ENCODE measurements at places on chromosomes 12 and 14.

- DNase-seq = no peak
These were observed 83.2 kb upstream of the SSTR1 start for GRCh38 chr14:38124506-38124905.

DNA sequence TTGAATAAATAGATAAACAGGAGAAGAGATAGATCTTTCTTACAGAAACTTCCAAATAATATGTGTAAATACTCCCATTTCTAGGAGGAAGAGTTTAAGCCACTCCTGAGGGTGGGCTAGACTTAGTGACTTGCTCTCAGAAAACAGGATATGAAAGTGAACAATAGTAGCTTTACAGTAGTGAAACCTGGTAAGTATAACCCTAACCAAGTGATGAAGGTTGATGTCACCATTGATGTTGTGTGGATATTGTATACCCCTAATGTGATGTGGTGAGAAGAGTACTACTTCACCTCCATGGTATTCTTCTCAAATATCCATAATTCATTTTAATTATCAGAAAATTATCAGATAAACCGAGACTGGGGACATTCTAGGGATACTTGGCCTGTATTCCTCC lies 20.9 kb downstream of the AKAP6 start:
- DNase-seq = no peak

DNA sequence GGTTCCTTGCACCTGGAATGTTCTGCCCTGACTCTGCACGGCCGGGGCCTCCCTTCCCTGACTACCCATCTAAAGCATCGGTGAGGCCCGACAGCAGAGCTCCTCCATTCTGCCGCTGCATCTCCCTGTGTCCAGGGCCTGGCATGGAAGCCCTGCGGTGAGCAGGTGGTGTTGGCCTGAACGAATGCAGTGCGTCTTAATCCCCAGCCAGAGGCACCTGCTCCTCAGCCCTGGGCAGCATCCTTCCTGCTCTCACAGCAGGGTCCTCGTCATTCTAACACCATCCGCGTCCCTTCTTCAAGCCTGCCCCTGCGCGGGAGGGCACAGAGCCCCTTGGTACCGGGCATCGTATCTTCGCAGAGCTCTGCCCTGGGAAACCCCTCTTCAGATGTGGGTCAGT lies 15.4 kb downstream of the BEGAIN start:
- DNase-seq = no peak

- no peak for DNase-seq
These were observed 979.8 kb downstream of the VRK1 start for GRCh38 chr14:97776890-97777558.

GRCh38 chr12:17666641-17667324 lies 423.2 kb downstream of the RERGL start:
- no peak for DNase-seq

- no peak for DNase-seq
These were observed 1.5 kb downstream of the BLOC1S1 start for GRCh38 chr12:55717011-55718007.

DNA sequence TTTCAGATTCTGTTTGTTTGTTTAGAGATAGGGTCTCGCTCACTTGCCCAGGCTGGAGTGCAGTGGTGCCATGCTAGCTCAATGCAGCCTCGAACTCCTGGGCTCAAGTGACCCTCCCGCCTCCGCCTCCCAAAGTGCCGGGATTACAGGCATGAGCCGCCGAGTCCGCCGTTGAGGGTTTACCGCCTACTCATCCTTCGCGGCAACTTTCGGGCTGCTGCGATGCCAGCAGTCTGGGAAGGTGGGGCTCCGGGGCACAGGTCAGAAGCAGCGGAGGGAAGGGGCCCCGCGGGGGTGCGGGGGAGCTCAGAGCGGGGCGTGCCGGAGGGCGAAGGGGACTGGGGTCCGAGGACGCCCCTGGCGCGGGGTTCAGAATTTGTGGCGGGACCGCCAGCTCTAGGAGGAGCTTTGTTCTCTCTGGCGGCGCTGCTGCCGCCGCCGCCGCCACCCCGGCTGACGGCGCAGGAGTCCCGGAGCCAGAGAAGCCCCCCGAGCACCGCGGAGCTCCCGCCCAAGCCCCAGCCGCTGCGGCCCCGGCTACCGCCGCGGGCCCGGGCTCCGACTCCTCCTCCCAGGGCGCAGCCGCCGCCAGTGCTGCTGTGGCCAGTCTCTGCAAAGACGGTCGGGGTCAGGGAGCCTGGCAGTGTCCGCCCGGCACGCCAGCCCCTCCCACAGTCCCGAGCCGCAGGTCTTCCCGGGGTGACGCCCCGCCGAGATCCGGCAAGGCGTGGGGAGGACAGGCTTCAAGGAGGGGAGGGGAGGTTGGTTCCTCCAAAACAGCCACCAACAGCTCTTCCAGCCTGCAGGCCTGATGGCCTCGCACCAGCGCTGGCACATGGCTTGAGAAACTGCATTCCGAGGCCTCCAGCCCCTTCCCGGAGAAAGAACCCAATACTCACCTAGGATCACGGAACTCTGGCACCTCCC lies 10.9 kb upstream of the KRT77 start:
- no peak for DNase-seq

GRCh38 chr12:29533815-29534489 lies 36.5 kb upstream of the OVCH1 start:
- DNase-seq = no peak

All from activated T-helper 9 cell treated with anti-CD3 and anti-CD28 coated beads, Interleukin-2, amount 50 U/mL, for 16 hours (primary cell).